ENCODE measurements at places on chromosomes 1 and 21.

DNA sequence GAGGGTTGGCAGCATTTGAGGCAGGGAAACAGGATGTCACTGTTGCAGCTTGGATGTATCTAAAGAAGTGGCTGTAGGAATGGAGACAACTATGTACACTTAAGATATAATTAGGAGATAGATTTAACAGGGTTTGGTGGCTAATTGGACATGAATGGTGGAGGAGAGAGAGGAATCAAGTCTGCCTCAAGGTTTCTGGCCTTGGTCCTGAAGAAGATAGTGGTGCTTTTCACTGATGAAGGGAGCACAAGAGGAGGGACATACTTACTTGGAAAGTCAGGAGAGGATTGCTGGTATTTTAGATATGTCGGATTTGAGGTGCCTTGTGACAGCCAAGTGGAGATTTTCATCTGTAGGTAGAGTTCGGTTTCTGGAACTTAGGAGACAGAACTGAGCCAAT is 123.9 kb downstream of the ST6GALNAC3 start:
- no peak for DNase-seq

GRCh38 chr1:205048382-205048781 is 5.4 kb downstream of the CNTN2 start:
- no peak for DNase-seq

DNA sequence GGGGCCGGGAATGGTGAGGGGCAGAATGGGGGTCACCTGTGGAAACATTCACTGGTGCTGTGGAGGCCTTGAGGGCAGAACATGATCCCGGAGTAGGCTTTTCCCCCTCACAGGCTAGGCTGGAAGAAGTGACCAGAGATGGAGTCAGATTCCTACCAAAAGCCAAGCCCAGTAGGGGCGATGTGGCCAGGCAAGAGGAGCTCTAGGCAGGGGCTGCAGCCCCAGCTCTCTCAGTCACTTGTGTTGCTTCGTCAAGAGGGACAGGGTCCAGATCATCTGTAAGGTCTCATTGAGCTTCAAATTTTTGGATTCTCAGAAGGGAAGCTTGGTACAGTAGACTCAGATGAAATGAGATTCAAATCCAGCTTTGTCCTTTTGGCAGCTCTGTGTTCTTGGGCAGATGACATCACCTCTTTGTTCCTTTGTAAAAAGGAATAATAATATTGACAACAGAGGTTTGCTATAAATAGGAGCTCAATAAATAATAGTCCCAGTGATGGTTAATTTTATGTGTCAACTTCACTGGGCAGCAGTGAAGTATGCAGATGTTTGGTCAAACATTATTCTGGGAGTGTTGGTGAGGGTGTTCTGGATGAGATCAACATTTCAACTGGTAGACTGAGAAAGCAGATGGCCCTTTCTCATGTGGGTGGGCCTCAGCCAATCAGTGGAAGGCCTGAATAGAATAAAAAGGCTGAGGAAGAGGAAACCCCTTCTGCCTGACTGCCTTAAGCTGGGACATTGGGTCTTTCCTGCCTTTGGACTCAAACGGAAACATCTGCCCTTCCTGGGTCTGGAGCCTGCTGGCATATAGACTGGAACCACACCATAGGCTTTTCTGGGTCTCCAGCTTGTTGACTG is 324.7 kb upstream of the USP24 start:
- DNase-seq: no peak

GRCh38 chr21:9763306-9763705 is 758.1 kb upstream of the TPTE start:
- no peak for DNase-seq

- DNase-seq: no peak
Measured at GRCh38 chr1:55712148-55712547, 497.0 kb upstream of the USP24 start.

DNA sequence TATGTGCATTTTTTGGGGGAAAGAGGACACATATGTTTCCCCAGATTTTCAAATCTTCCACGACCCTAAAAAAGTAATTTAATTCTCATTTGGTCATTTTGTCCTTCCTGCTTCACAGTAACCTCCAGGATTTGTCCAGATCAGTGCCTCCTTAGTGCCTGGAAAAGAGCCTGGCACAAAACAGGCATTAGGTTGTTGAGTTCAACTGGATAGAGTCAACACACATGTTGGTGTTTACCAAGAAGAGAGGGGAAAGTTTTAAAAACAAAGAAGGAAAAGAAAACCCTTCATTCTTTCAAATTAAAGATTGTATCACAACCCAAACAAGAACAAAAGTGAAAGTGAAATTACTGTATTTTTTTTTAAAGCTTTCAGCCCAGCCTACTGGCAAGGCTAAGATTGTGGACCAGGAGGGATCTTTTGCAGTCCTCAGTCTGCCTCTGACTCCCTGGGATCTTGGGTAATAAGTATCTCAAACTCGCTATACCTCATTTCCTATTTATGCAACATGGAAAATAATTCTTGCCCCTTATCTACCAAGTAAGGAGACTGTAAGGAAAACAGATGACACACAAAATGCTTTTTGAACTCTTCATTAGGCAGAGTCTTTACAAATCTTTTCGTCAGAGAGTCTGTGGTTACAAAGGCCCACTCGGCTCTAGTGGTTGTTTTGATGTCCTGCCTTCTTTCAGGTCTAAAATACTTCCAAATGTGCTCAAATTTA is 57.8 kb downstream of the ZNF281 start:
- DNase-seq: peak; percentile 35

DNA sequence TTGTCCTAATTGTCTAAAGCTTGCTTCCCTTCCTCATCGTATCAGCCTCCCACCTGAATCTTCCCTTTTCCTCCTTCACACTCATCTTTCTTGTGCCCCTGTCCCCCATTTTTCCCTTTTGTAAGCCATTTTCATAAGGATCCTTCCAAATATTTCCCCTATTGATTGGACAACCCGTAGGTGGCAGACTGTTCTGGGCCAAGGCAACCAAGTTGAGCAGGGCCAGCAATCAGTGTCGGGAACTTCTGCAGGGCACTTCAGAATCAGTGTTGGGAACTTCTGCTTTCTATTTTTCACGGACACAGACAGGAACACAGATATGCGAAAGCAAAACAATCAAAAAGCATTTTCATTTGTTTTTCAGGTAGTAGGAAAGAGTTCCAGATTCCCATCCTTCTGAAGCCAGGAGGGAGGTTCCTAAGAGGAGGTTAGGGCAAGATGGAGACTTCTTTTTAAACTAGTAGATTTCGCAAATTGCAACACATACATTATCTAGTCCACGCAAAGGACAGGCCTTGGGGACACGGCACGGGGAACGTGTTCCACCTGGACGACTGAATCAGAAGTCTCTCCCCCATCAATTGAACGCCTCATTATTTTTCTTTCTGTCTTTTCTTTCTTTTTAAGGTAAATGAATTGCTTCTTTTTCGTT is 691 bp upstream of the MPZL1 start:
- DNase-seq: peak; percentile 28

- DNase-seq: no peak
Measured at GRCh38 chr1:161973924-161974845, 49.5 kb downstream of the OLFML2B start.

DNA sequence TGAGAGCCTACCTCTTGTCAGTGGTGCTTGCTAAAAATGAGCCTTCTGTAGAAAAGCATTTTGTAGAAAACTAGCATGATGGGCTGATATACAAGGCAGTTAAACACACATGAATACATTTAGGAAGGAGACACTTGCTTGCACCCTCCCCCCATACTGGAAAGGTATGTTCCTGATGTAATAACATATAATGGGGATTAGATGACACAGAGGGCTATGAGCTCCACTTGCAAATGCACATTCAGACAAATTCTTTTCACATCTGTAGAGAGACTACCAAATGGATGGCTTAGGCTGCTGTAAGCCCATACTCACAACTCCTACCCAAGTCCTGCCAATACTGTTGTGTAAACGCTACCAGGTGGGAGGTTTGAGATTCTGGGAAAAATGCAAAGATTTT is 634.0 kb downstream of the SMYD3 start:
- no peak for DNase-seq

DNA sequence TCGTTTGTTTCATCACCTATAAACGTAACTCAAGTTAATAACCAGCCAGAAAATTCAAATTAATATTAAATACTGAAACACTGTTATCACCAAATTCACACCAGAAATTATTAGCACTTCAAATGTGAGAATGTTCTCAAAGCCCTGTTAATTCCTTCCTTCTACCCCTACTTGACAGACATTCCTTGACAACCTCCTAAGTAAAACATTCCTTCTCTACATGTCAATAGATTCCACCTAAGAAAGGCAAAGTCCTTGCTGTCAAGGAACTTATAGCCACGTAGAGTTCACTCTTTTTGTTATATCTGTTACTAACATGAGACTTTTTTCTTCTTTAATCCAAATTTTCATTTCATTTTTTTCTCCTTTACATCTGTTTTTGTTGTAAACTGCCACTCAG is 441.5 kb downstream of the SMYD3 start:
- DNase-seq: no peak

- DNase-seq: no peak
Measured at GRCh38 chr1:241899210-241899609, 51.2 kb downstream of the EXO1 start.

GRCh38 chr1:197725976-197726375 is 49.3 kb downstream of the DENND1B start:
- DNase-seq: no peak

DNA sequence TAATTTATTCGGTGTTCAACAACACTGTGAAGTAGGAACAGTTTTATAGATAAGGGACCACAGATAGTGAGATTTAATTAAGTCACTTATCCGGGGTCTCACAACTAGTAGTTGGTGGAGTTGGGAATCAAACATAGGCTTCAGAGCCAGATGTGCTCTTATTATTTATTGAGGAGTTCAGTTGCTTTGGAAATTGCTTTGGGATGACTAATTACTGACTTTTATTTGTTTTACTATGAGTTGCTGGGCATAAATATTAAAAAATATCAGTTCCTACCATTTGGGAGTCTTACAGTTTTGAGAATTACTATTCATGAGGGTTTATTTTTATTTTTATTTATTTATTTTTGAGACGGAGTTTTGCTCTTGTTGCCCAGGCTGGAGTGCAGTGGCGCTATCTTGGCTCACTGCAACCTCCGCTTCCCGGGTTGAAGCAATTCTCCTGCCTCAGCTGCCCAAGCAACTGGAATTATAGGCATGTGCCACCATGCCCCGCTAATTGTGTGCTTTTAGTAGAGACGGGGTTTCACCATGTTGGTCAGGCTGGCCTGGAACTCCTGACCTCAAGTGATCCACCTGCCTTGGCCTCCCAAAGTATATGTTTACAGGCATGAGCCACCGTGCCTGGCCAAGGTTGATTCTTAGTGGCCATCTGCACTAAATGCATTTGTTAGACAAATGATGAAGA is 27.7 kb downstream of the THRAP3 start:
- DNase-seq: no peak

All from GM13977 (cell line).